ENCODE measurements at places on chromosomes 12 and 14. TPM values are rescaled to one million over a fixed set of nuclear protein-coding genes. Genes with fewer than 3 reads are reported as not detected.
A peak's percentile ranks its signal among the peaks of the same experiment; 100 is the strongest.

- no peak for DNase-seq
These were observed 33.2 kb upstream of the KIF21A start for GRCh38 chr12:39476121-39476520.

DNA sequence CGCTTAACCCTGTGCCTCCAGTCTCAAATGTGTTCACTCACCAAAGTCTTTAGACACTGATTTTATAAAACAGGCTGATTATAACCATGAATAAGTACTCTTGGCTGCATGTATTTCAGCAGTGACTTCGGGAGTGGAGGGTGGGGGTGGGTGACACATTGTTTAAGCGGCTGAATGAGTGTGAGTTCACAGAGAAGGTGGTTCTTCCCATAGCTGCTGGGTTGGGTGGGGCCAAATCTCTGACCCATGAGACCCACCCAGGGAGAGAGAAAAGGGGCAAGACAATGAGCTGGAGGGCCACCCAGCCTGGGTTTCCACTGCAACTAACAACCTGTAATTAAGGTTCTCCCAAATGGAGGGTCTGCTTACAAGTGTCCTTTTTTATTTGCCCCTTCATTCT, 96.4 kb downstream of the SYNE3 start:
- DNase-seq, result no peak

Gene RDH16
- 0.17 TPM for polyA plus RNA-seq

DNA sequence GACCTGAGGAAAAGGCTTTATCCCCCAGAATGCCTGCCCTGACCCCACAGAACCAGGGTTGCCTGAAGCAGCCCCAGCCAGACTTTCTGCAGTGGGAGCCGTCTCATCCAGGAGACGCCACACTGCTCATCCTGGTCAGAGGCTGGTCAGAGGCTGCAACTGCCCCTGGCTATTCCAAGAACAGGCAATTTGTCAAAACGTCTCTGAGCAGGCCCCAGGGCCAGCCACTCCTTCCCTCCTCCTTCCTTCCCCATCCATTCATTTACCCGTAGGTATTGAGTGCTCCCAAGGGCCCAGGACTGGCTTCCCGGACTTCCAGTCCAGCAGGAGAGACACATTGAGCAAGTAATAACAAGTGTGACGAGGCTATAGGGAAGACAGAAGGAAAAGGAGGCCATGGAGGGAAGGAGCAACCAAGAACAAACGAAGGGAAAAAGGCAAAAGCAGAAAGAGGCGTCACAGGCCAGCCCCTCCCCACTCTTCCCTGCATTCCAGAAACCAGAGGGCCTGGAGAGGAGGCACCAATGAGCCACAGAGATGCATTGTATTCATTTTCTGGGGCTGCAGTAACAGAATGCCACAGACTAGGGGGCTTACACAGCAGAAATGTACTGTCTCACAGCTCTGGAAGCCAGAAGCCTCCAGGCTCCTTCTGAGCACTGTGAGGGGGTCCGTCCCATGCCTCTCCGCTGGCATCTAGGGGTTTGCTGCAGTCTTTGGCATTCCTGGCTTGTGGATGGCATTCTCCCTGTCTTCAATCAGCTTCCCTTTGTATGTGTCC, 21.0 kb upstream of the CD9 start:
- no peak for DNase-seq

DNA sequence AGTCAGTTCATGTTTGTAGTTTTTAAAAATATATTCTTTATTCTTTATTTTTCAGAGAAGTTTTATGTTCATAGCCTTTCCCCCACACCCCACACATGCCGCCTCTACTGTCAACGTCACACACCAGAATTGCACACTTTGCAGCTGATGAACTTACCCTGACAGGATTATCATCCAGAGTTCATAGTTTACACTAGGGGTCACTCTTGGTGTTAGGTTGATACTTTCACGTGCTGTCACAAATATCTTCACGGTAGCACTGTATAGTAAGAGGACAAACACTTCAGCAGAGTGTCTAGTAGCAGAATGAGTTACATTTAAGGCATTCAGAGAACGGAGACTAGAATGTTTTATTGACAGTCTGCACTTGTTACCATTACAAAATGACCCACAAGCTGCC, 5.1 kb downstream of the DPPA3 start:
- no peak for DNase-seq

Gene CLEC4A
- polyA plus RNA-seq, result not detected

Gene MAP1LC3B2
- 4.2 TPM for polyA plus RNA-seq

Gene PAX9
- polyA plus RNA-seq, result 2.8 TPM

DNA sequence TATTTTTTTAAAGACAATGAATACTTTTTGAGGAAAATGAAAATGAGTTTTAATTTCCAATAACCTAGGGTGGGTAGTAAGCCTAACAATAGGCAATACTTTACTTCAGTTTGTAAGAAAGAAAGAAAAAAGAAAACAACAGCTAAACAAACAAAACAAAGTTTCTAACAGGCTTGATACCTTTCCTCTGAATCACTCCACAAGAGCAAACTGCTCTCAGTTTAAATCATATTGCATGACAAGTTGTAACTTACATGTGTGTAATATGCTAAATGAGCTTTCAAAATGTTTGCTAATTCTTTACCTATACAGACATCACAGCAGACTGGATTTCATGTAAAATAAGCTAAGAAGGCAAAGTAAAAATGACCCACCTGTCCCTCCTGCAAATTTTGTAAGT, 6.7 kb upstream of the LMO3 start:
- no peak for DNase-seq

DNA sequence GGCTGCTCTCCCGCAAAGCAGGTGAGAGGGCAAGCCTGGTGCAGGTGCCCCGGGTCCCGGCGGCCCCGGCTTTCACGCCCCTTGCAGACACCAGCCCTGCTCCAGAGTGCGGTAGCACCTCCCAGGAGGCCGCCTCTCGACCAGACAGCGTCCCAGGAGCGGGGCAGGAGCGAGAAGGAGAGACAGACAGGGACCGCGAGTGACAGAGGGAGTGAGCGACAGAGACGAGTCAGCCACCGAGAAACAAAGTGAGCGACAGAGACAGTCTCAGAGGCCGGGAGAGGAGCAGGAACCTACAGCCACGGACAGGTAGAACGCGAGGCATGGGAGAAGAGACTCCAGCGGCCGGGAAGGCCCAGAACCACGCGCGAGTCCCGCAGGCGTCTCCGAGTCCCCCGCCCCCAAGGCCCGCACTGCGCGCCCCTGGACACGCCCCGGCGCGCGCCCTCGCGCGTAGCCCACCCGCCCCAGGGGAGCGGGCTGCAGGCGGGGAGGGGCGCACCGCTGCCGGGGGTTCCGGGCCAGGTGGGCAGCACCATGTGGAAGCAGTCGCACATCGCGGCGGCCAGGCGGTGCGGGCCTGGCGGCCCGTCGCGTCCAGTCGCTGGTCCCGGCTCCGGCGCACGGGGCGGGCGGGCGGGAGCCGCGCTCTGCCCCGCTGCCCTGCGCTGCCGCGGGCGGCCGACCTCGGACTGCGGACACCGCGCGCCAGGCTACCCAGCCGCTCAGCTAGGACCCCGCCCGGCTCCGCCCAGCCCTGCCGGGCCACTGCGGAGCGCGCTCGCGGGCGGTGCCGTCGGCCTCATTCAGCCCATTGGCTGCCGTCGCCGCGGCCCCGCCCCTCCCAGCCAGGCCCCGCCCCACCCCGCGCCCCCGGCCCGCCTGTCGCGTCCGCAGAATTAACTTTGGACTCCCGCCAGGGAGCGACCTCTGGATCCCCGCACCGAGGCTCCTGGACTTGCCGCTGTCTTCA, at the start of gene AHNAK2:
AHNAK2 (minus strand) TSS at position 694 of the 973 bp plus-strand sequence; CDS start at position 557, 137 bp downstream.
- peak; percentile 80 for DNase-seq

Gene TMEM179
- 69.2 TPM for polyA plus RNA-seq

- DNase-seq, result peak; percentile 82
These were observed 94.3 kb downstream of the RFLNA start for GRCh38 chr12:124389138-124389724.

GRCh38 chr12:14716848-14717444, 20.5 kb upstream of the GUCY2C start:
- DNase-seq, result no peak

DNA sequence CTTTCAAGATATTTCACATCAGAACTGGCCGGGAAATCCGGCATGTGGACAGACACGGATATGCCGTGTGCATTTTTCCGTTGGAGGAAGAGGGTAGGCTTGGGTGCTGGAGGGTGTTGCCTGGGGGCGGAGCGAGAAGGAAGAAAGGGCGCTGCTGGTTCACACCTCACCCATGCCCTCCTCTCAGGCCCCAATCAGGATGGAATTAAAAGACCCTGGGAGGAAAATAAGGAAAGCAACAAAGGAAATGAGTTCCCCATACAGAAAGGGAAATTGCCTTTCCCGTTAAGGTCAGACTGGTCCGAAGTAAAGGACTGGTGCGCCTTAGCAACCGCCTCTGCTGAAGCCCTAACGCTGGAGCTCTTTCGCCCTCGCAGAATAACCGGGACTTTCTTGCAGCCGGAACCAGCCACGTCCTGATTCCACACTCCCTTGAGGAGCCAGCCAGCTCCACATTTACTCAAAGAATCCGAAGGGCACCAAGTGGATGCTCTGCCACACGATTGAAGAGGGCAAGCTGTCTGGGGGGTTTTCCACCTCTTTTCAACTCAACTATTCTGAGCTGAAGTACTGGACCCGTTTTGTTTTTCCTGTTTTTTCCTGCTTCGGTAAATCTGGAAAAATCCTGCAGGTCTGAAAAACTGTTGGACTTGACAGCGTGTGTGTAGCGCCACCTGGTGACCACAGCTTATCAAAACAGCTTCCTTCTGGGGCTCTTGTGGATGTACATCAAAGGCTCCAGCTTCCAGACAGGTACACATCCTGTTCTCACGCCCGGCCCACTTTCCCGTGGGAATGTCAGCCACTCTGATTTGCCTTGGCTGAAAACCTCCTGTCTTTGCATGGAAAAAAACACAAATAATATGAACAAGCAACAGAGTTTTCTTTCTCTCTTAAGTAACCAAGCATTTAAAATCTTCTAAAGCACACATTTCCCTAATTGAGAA, 37.6 kb upstream of the BCL2L14 start:
- peak; percentile 97 for DNase-seq

GRCh38 chr12:64299628-64300027, 77.5 kb upstream of the KICS2 start:
- DNase-seq, result no peak

DNA sequence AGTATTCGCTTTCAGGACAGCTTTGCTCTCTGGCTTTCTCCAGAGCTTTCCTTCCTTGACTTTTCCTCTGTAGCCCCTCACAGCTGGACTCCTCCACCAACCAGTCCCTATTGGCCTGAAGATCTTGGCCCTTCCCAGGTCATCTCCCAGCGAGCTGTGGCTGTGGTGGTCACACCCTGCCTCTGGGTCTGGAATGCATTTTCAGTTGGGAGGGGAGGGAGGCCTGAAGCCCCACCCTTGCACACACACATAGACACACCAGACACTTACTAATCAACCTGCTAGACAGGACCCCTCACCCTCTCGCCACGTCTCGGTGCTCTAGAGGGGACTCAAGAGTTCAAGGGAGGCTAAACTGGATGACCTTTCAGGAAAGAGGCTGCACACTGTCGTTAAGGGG, 13.9 kb downstream of the JDP2 start:
- no peak for DNase-seq

Gene CPNE6
- 20.6 TPM for polyA plus RNA-seq

Gene KERA
- not detected for polyA plus RNA-seq

Measured in brain (organoid and tissue), 16 donors.